H4 (cell line): ENCODE measurements at places on chromosomes 11 and 22. TPM values are rescaled to one million over a fixed set of nuclear protein-coding genes. Genes with fewer than 3 reads are reported as not detected.

- DNase-seq: peak; percentile 46
These were observed 177.4 kb downstream of the JRKL start for GRCh38 chr11:96567176-96567575.

DNA sequence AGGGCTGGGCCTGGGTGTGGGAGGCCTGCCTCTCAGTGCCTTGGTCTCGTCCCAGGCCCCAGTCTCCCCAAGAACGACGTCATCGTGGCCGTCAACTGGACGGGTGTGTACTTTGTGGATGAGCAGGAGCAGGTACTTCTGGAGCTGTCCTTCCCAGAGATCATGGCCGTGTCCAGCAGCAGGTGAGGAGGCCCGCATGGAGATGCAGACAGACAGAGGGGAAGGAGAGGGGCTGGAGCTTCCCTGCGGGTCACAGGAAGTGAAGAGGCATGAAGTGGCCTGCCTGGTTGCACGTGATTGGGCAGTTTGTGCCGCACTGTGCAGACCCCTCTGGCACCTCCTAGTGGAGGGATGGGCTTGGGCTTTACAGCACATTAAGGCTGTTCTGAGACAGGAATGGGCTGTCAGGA is 70.4 kb downstream of the MYO7A start:
- DNase-seq: peak; percentile 57

DNA sequence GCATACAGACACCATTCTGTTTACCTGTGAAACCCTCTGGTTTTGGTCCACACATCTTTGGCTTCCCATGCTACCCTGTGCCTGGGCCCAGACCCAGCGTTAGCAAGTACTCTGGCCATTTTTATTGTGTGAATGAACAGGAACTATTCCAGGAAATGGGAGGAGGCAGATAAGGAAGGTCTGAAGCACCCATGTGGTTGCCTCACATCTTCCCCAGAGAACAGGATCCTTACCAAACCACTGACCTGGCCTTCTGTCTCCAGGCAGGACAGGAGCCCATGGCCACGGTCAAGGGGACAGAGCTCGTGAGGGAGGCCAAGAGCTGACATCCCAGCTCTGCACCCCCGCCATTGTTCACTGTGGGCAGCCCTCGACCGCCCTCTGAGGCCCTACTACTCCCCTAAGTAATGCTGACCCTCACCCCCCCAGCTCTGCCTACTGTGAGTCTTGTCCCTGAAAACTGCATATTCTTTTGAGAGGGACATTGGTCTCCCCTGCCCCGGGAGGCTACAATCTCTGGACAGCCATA is 97.7 kb upstream of the TP53I11 start:
- DNase-seq: no peak

TREH gene
- total RNA-seq: not detected in 2 replicates

OTOG gene
- total RNA-seq: not detected in 2 replicates
